ENCODE measurements at places on chromosomes 1 and 21.
A peak's percentile ranks its signal among the peaks of the same experiment; 100 is the strongest.

DNA sequence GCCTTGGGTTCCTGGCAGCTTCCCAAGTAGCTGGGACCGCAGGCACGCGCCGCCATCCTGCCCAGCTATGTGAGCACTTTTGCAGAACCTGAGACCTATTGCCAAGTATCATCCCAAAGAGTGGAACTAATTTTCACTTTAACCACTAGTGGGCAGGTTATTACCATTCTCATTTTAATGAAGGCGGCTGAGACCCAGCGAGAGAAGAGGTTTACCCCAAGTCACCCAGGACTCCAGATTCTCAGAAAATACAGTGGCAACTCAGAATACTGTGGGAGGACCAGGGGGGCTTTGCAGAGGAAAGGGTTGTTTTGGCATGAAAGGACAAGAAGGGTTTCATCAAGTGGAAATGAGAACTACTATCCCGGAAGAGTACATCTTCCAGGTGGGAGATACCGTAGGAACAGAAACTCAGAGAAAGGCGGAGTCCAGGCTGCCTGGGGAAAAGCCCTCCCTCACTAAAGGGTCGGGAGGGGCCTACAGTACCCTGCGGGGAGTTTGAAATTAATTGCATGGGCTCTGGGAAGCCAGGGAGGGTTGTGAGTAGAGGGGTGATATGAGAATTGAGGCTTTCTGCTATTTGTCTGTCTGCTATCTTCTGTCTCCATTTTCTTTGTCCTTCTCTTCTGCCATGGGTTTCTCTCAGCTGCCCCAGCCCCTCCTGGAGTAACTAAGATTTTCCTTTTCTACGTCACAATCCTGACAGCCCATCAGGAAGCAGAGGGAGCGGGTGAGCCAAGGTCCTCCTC is 7.2 kb upstream of the SEMA4A start:
- peak; percentile 74 for DNase-seq

- peak; percentile 33 for DNase-seq
Measured at GRCh38 chr1:194295685-194296084, 1109.3 kb upstream of the B3GALT2 start.

DNA sequence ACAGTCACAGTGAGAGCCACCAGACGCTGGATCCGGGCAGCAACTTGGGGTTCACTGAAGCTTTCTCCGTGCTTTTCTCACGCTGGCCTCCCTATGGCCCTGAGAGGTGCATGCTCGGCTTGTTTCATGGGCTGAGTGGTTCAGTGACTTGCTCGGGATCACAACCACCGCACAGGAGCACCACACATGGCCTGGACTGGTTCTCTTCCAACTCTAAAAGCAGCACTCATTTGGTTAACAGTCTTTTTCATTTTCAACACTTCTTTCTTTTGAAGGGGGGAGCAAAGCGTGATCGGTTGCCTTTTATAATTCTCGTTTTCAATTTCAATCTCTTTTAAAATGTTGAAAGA is 26.2 kb downstream of the UBIAD1 start:
- DNase-seq, result no peak

- DNase-seq, result no peak
Measured at GRCh38 chr1:28965271-28965870, 51.0 kb downstream of the EPB41 start.

DNA sequence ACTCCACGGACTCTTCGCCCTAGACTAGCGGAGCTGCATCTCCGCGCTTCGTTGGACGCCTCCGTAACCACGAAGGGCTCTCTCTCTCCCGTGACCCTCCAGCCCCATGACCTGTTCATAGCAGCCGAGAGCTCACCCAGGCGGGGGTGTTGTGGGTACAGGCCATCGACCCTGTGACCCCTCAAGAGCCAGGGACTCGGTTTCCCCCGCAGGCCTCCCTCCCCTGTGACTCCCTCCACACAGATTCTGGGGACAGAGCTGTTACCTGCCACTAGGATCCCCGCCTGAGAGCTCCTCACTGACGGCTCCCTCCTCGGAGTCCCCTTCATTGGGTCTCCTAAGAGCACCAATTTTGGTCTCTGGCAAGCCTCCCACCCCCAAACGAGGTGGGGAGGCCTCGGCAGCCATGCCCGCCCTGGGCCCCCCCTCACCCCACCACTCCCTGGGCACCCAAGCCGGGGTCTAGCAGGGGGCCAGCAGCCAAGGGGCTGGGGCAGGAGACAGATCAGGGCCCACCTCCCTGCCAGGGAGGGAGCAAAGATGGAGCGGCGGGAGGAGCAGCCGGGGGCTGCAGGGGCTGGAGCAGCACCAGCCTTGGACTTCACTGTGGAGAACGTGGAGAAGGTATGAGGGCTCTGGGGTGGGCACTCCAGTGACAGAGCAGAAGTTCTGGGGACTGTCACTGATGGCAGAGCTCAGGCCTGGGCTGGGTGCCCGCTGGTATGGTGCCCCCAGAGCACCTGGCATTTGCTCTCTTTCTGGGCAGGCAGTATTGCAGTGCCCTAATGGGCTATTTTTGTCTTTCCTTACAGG is 517 bp downstream of the IPO13 start:
- DNase-seq, result no peak

DNA sequence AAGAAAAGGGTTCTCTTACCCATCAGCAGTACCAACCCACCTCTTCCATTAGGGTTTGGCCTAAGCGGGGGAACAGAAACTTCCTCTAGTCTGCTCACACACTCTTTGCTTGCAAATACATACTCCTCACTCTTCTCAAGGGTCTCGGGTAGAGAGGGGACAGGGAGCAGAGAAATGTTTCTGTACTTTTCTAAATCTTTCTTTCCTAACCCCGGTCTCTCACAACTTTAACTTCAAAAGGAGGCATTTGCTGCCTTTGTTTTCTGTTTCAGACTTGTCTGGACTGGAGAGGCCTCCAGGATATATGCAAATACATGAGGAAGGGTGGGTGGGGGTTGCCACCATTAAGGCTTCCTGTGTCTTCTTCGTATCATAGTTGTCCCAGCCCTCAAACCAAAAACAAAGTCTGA is 10.5 kb upstream of the LAX1 start:
- DNase-seq, result no peak

DNA sequence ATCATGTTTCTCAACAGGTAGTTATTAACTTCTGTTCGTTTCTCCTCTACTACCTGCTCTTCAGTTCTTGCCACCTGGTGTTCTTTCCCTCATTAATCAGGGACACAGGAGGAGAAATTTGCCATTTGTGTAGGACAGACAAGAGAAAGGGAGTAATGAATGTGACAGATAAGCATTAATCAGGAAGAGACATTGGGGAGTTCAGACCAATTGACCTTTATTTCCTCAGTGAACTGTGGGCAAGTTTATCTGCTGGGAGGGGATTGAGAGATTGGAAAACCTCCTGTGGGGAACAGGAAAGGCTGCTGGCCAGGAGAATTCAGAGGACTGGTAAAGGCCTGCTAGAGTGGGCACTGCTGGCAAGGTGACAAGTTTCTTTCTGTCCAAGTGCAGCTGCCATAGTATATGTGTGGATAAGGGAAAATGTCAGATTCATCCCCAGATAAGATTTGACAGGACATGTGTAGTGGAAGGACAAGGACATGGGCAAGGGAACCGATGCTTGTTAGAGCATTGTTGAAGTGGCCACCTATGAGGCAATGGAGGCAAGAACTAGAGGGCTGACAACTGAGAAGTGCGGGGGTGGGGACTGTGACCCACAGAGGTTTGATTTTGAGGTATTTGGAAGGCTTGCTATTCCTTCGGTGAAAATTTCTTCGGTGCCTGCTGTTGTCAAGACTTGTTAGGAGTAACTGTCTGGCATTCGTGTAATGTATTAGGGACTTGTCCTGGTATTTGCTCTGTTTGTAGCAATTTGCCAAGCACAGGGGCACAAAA is 12.6 kb downstream of the SZT2 start:
- no peak for DNase-seq

GRCh38 chr1:193019442-193020026 is 39.6 kb downstream of the UCHL5 start:
- peak; percentile 49 for DNase-seq

- no peak for DNase-seq
Measured at GRCh38 chr1:159851407-159851806, 11.1 kb downstream of the VSIG8 start.

- DNase-seq, result no peak
Measured at GRCh38 chr1:36238433-36238832, 14.2 kb downstream of the THRAP3 start.

DNA sequence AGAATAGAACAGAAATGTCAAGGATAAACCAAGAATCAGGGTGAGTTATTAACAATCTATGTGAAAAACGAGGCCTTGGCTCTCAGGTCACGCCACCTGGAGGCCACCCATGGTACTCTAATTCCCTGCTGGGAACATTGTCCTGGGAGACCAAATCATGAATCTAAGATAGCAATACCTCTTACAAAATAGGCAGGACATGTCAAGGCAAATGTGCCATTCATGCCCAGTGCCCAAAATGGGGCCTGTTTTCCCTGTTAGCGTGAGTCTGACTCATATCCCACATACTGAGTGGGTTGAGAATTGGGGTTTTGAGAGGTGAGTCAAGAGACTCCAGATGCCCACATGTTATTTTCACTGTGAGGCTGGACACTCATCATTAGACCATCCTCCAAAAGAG is 380.8 kb downstream of the HHIPL2 start:
- peak; percentile 35 for DNase-seq

DNA sequence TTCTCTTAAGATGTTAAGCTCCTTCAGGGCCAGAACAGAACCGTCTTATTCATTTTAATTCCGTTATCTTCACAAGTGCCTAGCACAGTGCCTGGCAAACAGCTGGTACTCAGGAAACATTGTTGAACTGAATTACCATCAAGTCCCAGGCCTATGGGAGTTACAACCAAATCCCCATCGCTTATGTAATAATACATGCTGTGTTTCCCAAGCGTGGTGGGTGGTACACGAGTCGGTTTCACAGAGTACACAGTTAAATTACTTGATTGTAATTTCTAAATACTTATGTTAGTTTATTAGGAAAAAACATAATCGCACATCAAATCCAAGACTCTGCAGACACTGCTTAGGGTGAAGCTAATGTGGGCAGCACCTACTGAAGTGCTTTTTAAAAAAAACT is 1.0 kb downstream of the ANGEL2 start:
- DNase-seq, result no peak

GRCh38 chr1:4658643-4659628 is 4.5 kb downstream of the AJAP1 start:
- no peak for DNase-seq

DNA sequence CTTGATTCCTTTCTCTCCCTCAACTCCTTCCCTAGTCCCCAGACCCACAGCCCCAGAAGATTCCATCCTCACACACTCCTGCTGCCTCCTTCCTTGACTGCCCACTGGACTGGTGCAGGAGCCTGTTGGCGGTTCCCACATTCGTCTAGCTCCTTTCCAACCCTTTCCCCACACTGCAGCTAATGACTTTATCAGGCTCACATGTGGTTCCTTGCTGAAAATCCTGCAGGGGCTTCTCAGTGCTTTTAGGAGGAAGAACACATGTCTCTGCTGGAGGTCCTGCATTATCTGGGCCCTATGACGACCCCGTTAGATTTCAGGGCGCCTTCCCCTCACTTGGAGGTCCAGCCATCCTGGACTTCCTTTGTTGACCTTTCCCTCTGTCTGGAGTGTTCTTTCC is 50.2 kb downstream of the EDN2 start:
- no peak for DNase-seq

DNA sequence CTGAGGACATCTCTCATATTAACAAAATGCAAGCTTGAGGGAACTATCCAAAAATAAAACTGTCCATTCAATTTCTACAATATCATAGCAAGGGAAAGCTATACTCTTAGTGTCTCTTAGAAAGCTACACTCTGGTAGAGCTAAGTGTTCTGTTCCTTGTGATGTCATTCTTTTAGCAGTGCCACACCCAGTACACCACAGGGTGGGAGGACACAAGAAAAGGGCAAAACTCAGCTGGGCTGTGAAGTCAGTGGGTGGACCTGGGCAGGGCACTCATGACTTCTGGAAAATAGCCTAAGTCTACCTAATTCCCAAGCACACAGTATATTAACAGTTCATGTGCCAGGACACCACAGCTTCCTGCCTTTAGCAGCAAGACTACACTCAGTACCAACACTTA is 42.2 kb upstream of the TNFSF4 start:
- no peak for DNase-seq

- DNase-seq, result no peak
Measured at GRCh38 chr1:11980676-11980972, 380 bp downstream of the MFN2 start.

- DNase-seq, result no peak
Measured at GRCh38 chr1:59193443-59194093, 103.3 kb upstream of the FGGY start.

- DNase-seq, result no peak
Measured at GRCh38 chr1:167797015-167797414, 75.2 kb downstream of the MPZL1 start.

DNA sequence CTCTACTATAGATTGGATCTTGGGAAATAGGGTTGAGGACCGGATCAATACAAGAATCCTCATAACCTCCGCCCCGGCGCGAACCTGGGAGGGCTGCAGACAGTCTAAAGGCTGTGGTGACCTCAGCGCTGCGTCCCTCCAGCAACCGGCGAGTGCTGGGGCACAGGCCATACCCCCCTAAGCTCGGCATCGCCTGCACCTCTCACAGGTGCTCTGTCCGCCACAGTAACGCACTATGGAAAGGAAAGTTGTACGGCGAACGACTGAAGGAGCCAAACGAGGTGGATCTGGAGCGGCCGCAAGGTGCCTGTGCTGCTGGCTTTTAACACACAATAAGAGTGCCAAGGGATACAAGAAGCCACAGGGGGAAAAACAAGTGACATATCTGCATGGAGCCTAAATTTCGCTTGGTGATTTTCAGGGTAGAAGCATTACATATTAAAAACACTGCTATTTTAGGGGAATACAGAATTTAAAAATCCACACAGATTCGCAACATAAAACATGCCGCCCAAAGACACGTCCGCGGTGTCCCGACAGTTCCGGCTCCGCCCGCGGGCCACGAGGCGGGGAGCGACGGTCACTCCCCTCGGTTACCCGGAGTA is 1.4 kb upstream of the RBM15 start:
- DNase-seq, result no peak

DNA sequence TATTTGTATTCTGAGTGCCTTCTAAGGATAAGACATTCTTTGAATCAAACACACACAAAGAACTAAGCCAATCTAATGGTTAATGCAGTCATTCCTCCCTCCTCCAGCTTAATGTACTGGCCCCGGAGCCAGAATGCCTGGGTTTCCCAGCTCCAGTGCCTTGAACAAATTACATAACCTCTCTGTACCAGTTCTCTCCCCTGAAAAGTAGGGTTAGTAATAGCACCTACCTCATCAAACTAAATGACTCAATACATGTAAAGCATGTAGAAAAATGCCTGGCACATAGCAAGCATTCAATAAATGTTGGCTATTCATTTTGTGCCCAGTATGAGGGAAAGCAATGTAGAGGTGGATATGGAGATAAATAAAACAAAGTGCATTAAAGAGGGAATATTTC is 14.0 kb downstream of the C1orf52 start:
- DNase-seq, result no peak

DNA sequence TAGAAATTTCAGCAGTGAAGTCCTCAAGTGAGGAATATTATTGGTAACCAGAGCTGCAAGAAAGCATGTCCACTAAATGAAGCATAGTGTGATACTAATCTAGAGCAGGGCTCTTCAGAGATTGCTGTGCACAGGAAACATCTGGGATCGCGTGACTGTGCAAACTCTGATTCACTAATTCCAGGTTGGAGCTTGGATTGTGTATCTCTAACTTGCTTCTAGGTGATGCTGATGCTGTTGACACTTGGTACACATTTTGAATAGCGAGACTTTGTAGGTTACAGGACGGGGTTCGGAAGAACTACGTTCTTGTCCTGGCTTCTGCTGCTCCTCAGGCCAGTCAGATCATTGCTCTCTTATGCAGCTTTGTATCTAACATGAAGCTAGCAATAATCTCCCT is 66.5 kb downstream of the PRRX1 start:
- DNase-seq, result no peak

Measured in HCT116 (cell line).